ENCODE measurements at places on chromosomes 3 and 15. TPM values are rescaled to one million over a fixed set of nuclear protein-coding genes. Genes with fewer than 3 reads are reported as not detected.

Gene ALS2CL
- total RNA-seq: 37.2 TPM

Gene FAIM
- 7.1 TPM for total RNA-seq

Gene ARHGEF26
- total RNA-seq: 23.9 TPM

Gene C15orf61
- 4.9 TPM for total RNA-seq

Gene MESP1
- not detected for total RNA-seq

Gene GOLGA8G
- total RNA-seq: not detected

All from placental epithelial cell (primary cell).